IMR-90 (cell line): ENCODE measurements at places on chromosomes 5 and 9.

DNA sequence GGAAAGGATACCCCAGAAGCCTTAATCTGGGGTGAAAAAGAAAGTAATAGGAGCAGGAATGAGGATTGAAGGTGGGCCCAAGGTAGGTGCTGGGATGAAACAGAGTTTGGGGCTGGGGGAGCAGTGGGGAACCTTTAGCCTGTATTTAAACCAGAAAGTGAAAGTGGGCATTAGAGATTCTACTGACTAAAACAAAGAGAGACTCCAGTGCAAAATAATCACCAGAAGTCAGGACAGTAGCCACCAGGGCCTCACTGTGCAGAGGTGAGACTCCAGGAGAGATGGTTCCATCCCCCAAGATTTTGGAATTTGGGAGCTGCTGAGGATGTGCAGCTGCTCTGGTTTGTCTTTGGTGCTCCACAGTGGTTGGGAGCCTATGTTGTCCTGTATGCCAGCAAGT lies 13.1 kb downstream of the DNAJB5 start:
- DNase-seq = no peak

DNA sequence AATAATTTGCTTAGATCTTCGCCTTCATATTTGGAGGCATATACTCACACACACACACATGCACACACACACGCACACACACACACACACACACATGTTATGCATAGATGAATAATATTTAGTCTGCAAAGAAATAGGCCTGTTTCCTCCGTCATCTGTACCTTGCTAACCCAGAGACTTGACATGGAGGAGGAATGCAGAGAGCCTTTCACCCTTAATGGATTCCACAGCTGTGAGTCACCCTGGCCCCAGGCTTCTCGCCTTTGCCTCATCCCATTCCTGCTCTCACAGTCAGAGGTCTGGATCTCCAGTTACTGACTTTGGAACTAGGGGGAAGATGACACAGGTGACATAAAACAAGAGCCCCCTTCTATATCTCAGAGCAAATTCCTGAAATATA lies 29.7 kb downstream of the ZNF462 start:
- DNase-seq = peak; percentile 98

GRCh38 chr5:14968796-14969195 lies 97.2 kb upstream of the ANKH start:
- DNase-seq = no peak

GRCh38 chr5:74201334-74202081 lies 439.0 kb downstream of the ENC1 start:
- peak; percentile 51 for DNase-seq

DNA sequence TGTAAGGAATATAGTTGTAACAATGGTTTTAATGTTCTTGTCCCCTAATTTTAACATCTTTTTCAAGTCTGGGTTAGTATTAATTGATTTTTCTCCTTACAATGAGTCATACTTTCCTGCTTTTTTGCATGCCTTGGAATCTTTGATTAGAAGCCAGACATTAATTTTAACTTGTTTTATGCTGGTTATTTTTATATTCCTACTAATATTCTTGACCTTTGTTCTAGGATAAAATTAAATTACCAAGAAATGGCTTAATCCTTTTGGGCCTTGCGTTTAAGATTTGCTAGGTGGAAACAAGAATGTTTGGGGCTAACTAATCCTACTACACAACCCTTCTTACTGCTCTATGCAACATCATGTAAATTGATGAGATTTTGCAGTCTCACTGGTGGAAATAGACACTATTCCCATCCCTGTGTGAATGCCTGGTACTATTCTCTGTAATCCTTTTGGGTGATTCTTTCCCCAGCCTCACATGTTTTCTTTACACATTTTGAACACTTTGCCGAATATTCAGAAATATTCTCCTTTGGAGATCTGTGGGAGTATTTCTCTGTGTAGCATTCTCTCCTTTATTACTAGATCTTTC lies 47.2 kb downstream of the ZCCHC7 start:
- peak; percentile 12 for DNase-seq

GRCh38 chr5:170307575-170308465 lies 10.2 kb upstream of the LCP2 start:
- DNase-seq = peak; percentile 63

GRCh38 chr5:73093943-73094342 lies 26.4 kb upstream of the TMEM171 start:
- peak; percentile 78 for DNase-seq

GRCh38 chr9:4717815-4718214 lies 23.2 kb downstream of the AK3 start:
- DNase-seq = no peak

DNA sequence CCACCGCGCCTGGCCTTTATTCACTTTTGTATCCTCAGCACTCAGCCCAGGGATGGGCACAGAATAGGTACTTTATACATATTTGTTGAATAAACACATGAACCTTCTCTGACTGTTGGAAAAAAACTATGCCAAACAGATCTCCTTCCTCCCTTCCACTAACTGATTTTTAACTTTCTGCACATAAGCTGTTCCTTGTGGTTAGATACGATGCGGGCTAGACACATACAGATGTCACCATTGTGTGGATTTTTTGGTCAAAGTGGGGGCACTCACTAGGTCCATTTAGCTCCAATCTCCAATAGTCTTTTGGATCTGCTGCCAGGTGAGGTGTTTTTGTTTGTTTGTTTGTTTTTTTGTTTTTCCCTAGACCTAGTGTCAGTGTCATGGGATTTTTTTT lies 5.1 kb downstream of the TEX48 start:
- DNase-seq = no peak

GRCh38 chr5:1467341-1468246 lies 22.4 kb upstream of the SLC6A3 start:
- no peak for DNase-seq

DNA sequence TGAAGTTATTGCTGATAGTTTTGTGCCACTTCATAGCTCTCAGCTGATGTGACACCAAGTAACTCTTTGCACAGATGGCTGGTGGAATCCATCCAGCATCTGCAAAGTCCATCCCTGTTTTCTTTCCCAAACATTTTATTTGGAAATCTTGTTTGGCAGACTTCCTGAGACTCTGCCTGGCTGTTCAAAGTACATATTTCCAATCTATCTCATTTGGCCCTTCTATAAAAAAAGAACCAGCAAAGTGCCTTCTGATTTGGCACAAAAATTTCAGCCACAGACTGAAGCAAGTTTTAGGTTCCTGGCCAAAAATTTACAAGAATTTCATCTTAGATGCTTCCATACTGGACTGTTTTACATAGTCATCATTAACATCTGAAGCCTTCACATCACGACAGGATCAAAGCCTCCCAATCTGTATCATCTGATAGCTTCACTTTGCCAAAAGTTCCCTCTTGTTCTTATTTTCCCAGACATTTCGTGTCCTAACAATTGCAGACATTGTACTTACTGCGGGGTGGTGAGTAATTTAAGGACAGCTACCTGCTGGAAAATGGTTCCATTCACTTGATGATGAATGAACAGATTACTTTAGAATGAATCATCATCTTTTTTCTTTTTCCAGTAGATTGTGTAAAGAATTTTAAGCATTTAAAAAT lies 377.3 kb downstream of the KIAA0825 start:
- peak; percentile 38 for DNase-seq

DNA sequence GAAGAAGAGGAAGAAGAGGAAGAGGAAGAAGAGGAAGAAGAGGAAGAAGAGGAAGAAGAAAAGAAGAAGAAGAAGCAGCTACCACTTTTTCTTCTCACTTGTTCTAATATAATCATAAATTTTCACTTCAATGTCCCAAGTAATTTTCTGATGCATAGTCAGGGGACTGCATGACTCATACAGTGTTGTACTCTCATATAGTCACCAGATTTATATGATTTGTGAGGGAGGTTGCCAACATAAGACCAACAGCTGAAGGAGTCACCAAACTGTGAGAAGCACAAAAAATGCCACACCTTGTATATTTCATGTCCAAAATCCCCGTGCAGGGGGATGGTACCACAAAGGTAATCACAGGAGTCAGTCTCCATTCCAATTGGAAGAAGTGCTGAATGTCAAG lies 32.7 kb upstream of the DMRTA1 start:
- DNase-seq = no peak

GRCh38 chr5:36177715-36178523 lies 26.0 kb downstream of the SKP2 start:
- DNase-seq = peak; percentile 65

DNA sequence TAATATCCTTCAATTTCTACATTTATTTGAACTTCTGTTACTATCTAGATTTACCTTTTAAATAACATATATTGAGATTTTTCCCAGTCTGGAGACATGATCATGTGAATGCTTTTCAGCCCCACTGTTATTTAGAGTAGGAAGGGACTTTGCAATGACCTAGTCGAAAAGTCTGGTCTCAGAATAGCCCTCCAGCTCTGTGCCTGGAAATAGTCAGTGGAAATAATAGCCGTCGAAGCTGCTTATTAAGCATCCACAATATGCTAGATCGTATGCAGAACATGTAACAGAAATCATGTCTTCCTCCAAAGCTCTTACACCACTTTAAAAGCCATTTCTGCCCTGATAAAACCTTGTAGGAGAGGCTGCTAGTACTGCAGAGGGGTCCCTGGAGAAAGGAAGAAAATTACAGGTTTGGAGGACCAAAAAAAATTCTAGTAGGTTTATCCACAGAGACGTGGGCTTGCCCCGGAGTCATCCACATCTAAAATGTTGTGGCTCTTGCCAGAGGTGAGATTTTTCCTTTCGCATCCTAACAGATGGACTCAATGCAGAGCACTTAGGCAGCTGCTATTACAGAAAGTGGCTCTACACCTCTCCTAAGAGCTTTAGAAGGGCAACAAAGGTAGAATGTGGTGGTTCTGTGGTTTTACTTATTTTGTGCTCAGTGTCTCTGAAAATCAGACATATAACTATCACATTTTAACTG lies 2.5 kb upstream of the FGF1 start:
- no peak for DNase-seq
